ENCODE measurements at places on chromosomes 13 and 19.

GRCh38 chr13:109672545-109672944 lies 113.8 kb downstream of the IRS2 start:
- DNase-seq = no peak

GRCh38 chr13:94182185-94182761 lies 297.2 kb downstream of the DCT start:
- DNase-seq = no peak

- DNase-seq = no peak
Measured at GRCh38 chr13:26227166-26227971, 5.3 kb upstream of the RNF6 start.

DNA sequence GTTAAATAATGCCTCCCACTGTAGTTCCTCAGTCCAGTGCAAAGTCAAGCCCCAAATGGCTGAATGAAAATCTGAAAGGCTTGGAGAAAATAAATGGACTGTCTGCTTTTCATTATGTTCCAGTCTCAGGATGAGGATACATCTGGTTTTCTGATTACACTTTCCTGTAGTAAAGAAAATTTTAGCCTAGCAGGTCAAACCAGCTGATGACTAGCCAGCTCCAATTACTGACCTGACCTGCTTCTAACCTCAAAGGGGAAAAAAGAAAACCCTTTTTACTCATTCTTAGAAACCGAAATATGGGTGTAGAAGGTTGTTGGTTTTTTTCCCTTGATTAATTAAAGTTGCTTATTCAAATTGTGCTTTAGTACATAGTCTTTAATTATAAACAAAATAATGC lies 418.4 kb downstream of the EFNB2 start:
- no peak for DNase-seq

- DNase-seq = no peak
Measured at GRCh38 chr13:110453797-110454196, 107.7 kb downstream of the RAB20 start.

- DNase-seq = no peak
Measured at GRCh38 chr19:49109051-49109450, 5.1 kb upstream of the LIN7B start.

- no peak for DNase-seq
Measured at GRCh38 chr13:40223585-40223984, 442.9 kb downstream of the FOXO1 start.

DNA sequence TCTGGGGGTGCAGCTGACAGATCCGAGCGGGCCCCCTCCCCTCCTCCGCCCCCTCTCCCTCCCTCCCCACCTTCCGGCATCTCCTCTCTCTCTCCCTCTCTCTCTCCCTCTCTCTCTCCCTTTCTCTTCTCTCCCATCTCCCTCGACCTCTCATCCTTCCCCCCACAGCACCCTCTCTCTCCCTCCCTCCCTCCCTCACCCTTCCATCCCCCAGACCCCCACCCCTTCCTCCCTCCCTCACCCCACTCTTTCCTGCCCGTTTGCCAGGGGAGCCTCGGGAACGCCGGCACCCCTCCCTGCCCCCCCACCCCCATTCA lies 666 bp downstream of the CELF5 start:
- DNase-seq = no peak

- DNase-seq = no peak
Measured at GRCh38 chr19:2260341-2260805, 4.2 kb upstream of the JSRP1 start.

- DNase-seq = no peak
Measured at GRCh38 chr13:78609464-78610205, 6.3 kb upstream of the POU4F1 start.

- no peak for DNase-seq
Measured at GRCh38 chr19:31598730-31599238, 249.5 kb upstream of the TSHZ3 start.

- no peak for DNase-seq
Measured at GRCh38 chr13:21069561-21070004, 8.2 kb upstream of the LATS2 start.

GRCh38 chr13:87779426-87779825 lies 108.3 kb downstream of the SLITRK5 start:
- no peak for DNase-seq

DNA sequence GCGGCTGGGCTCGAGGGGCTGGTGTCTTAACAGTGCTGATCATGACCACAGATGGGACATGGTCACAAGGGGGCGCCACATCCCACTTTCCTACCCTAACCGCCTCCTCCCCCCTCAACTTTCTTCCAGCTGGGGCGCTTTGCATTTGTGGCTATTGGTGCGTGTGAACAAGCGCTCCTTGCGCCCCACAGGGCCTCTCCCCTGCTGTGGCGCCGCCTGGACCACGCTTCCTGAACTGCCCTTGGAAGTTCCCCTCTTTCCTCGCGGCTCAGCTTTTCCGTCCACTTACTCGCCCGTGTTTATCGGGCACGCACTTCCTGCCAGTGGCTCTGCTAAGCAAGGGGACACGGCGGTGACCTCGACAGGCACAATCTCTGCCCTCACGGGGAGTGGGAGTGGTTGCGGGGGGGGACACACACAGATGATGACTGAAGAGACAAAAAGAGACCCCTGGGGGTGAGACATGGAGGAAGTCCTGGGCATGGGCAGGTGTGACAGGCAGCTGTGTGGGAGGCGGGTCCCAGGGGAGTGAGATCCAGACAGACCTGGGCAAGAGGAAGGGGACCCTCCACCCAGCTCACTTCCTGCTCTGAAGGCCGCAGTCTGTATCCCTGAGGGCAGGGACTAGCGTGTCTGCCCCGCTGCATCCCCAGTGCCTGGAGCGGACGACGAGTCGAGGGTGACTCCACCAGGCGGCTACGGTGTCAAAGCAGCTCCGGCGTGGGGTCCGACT lies 40.3 kb downstream of the ZNF787 start:
- DNase-seq = peak; percentile 52

- DNase-seq = no peak
Measured at GRCh38 chr13:90438576-90438975, 908.9 kb upstream of the MIR17HG start.

- no peak for DNase-seq
Measured at GRCh38 chr13:52797176-52797575, 51.3 kb downstream of the PCDH8 start.

GRCh38 chr19:53819861-53820260 lies 4.3 kb downstream of the NLRP12 start:
- no peak for DNase-seq

- no peak for DNase-seq
Measured at GRCh38 chr19:10872546-10873107, 1.3 kb downstream of the CARM1 start.

DNA sequence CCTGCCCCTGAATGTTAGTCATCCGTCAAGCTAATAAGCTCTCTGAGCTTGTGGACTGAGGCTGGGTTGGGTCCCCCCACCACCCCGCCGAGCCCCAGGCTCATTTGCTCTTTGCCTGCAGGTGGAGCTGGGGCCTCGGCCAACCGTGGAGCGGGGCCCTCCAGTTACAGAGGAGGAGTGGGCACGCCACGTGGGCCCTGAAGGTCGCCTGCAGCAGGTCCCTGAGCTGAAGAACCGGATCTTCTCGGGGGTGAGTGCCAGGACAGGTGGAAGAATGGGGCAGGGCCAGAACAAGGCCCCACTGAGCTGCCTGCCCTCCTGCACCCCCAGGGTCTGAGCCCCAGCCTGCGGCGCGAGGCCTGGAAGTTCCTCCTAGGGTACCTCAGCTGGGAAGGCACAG lies 5.1 kb downstream of the TBC1D17 start:
- DNase-seq = no peak

DNA sequence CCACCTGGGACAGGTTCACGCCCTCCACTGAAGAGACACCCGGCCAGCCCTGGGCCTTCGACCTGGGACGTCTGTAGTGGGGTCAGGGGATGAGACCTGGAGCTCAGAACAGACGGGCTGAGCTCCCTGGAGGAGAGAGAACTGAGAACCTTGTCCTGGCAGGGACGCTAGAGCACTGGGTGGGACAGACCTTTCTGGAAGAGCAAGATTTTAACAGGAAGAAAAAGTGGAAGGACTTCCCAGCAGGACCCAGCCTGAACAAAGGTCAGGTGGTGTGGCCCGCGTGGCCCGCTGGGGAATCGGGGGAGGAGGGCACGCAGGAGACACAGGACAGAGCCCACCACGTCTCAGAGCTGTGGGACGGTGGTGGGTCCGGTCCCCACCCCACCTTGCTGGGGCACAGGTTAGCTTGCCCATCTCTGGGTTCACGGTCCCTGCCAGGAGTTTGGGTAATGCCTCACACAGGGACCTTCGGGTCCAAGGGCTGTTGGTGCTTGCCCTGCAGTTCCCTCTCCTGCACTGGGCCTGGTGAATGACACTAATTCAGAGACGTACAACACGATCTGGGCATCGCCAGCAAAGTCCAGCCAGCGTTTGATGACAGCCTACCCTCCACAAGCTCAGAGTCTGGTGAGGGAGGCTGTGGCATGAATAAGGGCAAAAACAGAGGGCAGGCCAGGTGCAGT lies 1.2 kb upstream of the EFNA2 start:
- no peak for DNase-seq

- no peak for DNase-seq
Measured at GRCh38 chr13:38341149-38341692, 8.4 kb upstream of the UFM1 start.

DNA sequence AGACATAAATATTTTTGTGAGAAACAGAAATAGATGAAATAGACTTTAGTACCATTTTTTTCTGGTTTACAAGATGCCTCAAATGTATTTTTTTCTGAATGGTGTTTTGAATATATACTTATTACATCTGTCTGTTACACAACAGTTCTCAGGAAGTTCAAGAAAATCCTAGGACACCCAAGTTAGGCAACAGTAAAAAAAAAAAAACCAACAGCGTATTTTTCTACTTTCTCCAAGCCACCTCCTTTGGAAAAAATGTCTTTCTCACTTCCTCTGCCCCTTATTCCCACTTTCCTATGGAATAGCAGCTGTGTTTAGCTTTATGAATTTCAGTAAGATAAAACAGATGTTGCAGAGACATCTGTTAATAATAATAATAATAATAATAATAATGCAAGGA lies 489.6 kb upstream of the KLF12 start:
- no peak for DNase-seq

- no peak for DNase-seq
Measured at GRCh38 chr13:44084146-44084545, 204.4 kb downstream of the LACC1 start.
